ENCODE measurements at places on chromosomes 1 and 21.
A peak's percentile ranks its signal among the peaks of the same experiment; 100 is the strongest.

DNA sequence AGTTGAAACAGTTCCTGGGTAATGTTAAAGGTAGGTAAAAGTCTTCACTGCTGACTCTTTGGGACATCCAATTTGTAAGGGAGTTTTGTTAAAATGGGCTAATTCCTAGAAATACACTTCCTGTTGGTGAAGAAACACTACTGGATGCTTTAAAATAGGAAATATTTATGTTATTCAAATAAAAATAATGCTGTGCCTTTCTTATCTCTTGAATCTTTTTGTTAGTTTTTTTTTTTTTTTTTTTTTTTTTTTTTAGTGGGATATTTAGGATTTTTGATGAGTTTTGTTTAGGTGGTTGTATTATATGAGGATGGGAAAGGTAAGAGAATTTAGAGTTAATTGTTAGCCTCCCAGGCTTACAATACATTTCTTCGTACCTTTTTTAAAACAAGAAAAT lies 4.5 kb downstream of the MAGI3 start:
- DNase-seq, result no peak

DNA sequence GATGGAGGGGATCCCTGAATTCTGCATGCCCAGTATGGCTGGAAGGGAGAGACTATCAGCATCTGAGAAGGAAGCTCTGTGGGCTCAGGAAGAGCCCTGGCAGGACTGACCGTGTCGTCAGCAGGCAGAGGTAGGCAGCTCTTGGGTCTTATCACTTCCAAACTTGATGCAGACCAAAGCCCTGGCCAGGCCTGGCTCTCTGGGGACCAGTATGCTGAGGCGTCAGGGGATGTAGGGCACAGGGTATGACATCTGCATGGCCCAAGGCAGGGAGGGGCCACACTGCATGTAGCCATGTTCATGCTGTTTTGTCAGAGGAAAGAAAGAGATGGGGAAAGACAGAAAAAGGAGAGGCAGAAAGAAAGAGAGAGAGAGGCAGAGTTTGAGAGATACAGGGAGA lies 6.3 kb downstream of the FGR start:
- DNase-seq, result no peak

DNA sequence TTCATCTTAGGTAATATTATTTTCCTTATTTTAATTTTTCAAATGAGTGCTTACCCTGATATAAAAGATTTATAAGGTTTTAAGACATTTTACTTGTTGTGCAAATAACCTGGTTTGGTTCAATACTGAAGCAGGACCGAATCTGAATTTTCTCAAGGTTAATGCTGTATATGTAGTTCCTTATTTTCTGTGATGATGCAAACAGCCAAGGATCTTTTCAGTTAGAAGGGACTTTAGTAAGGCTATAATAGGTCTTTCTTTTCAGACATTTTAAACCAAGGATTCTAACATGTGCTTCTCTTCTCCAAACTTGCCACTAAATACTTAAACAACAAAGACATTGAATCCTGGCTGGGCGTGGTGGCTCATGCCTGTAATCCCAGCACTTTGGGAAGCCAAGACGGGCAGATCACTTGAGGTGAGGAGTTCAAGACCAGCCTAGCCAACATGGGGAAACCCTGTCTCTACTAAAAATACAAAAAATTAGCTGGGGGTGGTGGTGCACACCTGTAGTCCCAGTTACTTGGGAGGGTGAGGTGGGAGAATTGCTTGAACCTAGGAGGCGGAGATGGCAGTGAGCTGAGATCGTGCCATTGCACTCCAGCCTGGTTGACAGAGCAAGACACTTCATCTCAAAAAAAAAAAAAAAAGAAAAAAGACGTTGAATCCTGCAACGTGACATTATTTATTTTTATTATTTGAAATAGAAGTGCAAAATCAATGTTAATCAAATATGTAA lies 3.2 kb upstream of the ARPC5 start:
- no peak for DNase-seq

DNA sequence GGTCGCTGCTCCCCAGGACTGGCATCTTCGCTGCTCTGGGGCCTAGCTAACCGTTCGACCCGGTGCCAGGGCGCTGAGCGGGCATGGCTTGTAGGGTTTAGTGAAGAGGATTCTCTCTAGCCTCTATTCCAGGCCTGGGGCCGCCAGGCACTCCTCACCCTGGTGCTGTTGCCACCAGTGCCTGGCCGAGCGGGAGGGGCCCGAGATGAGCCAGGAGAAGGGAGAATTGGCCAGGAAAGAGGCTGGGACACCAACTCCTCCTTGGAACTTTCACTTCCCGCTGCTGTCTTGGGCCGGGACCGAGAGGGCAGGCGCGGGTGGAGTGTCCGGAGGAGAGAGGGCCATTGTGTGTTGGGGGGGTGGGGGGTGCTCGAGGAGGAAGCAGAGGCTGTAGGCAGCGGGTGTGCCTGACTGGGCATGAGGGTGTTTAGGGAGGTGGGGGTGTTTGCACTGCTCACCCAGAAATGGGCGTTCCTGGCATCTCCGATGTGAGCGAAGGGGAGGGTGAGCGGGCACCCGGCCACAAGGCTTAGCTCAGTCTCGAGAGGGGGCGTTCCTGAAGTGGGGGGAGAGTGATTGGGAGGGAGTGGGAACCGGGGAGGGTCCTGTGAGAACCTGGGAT lies 772 bp downstream of the ADAM15 start:
- no peak for DNase-seq

DNA sequence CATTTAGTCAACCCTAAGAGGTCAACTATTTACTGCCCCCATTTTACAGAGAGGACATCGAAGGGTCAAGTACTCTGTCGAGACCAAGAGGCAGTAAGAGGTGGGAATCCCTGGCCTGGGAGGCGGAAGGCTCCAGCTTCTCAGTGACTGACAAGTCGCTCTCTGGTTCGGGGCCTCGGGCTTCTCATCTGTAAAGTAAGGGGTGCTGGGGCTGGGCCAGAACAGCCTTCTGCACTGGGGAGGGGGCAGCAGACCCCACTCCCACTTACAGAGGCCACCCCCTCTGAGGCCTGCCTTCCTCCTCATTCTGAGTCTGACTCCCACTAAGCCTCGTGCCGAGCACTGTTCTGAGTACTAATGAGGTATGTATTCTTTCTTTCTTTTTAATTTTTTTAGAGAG lies 17.0 kb upstream of the IFNLR1 start:
- no peak for DNase-seq

GRCh38 chr1:8736927-8737326 lies 80.5 kb downstream of the RERE start:
- no peak for DNase-seq

DNA sequence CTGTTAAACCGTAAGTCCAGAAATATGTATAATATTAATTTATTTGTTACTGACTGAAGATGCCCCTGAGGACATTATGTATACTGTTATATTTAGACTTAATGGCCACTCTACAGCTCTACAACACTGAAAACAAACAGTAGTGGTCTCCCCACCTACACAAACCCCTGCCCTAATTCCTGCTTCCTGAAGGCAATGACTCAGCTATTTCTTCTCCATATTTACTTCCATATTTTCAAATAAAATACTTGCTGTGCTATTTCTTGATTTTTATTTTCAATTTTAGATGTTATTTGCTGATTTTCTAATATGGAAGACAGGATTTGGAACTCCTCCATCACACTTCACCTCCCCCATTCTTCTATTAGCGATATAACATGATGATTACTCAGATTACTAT lies 97.6 kb downstream of the PCNX2 start:
- no peak for DNase-seq

DNA sequence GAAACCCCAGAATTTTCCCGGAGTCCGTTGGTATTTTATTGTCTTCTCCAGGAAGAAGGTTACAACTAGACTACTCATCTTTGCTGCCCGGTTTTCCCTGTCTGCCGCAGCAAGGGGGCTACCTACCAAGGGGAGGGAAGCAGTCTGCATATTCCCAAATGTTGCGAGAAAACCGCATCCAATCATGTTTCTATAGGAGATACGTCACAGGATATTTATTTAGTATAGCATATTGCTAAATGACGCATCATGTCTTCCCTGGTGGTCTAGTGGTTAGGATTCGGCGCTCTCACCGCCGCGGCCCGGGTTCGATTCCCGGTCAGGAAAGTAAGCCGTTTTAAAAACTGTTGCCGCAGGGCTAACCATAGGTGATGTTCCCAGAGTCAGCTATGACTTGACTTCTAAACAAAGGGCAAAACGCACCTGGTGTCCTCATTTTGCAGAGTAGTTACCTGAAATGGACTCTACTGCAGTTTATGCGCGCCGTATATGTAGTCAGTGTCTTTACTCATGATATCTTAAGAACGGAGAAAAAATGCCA lies 15.2 kb upstream of the ZNF692 start:
- DNase-seq, result no peak

DNA sequence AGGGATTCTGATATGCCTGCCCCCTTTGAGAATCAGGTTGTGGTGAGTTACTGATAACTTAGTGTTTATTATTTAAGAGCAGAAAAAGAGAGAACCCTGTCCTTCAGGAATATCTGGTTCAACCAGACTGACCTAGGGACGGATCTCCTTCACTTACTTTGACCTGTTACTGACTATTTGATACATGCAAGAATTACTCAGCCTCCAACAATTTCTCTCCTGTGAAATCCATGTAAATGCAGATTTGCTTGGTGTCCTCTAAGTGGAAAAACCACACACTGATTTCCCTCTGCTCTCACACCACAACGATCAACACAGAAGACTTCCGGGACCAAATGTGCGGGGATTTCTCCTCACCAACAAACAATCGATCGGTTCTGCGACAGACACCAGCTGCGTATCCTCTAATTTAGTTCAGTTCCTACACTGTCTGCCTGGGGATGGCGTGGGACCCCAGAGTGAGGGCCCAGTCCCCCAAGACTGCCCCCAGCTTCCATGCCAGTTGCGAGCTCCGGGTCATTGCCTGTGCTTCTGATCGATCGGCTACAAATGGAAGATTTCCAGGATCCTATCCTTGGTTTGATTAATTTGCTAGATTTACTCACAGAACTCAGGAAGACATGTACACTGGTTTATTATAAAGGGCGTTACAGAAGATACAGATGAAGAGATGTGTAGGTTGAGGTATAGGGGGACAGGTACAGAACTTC lies 51.7 kb downstream of the BACE2 start:
- DNase-seq, result no peak

DNA sequence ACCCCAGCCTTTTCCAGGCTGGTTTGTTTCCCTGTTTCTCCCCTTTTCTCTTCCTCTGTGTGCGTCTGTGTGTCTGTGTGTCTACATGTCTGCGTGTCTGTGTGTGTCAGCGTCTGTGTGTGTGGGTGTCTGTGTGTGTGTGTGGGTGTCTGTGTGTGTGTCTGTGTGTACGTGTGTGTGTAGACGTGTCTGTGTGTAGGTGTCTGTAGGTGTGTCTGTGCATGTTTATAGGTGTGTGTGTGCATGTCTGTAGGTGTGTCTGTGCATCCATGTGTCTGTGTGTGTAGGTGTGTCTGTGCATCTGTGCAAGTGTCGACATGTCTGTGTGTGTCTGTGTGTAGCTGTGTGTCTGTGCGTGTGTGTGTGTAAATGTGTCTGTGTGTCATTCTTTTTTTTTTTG lies 3.3 kb downstream of the TTLL10 start:
- no peak for DNase-seq

DNA sequence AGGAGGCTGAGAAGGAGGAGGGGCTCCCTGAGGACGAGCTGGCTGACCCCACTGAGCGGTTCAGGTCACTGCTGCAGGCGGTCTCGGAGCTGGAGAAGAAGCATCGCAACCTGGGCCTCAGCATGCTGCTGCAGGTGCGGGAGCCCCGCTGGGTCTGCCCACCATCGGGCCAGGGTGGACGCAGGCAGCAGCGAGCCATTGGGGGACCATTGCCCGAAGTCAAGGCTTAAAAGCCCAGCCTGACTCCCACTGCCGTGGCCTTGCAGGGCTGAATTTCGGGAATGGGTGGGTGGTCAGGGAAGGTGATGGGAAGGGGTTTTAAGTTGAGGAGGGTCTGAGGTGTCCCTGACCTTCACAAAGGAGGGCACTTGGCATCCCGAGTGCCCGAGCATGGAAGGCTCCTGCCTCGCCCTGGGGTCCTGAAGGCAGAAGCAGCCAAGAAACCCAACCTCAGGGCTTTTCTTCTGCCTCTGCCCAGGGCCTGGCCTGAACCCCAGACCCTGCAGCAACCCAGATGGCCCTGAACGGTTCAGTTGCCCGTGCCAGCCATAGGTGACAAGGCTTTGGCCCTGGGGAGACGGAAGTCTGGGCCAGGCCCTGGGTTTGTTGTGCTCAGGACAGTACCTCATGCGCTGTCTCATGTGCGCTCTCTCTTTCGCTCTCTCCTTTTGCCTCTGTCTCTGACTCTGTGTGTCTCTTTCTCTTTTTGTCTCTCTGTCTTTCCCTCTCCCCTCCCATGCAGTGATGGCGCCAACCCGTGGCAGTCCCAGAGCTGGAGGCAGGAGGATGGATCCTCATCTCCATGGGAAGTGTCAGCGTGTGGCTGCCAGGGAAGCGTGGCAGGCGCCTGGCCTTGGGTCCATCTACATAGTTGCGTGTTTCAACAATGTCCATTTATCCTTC lies 6.2 kb downstream of the RNF187 start:
- DNase-seq, result no peak

- DNase-seq, result peak; percentile 18
Measured at GRCh38 chr1:216566641-216567205, 143.5 kb upstream of the USH2A start.

DNA sequence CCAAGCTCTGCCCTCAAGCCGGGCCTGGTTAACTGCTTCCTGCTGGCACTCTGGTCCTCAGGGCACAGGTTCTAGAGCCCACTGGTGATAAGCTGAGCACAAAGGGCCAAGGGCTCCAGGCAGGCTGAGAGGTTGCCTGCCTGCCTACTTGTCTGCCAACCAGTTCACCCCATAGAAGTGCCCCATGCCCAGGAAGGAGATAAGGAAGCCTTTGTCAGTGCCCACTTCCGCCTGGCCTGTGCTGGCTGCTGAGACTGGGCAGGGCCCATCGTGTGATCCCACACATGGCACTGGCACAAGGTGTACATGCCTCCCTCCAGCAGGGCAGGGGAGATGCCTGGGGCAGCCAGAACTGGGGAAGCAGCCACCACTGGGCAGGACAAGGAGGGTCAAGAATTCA lies 24.1 kb downstream of the SLC9A1 start:
- no peak for DNase-seq

DNA sequence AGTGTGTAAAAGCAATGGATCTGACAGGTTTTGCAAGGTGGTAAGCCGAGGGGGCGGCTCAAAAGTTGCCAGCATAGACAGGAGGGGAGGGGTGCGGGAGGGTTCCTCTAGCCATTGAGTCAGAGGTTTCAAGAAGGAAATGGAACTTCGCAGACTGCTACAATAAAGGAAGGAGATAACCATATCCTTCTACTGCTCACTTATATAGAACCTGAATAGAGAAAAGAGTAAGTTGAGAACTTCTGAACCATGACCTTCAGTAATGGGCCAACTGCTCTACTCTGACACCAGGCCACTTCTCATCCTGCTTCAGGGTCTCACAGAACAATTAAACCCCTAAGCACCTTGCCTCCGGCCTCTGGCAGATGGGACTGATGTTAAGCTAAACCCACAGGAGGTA lies 26.3 kb upstream of the BCAR3 start:
- no peak for DNase-seq

GRCh38 chr1:243597383-243597782 lies 252.7 kb downstream of the AKT3 start:
- DNase-seq, result no peak

DNA sequence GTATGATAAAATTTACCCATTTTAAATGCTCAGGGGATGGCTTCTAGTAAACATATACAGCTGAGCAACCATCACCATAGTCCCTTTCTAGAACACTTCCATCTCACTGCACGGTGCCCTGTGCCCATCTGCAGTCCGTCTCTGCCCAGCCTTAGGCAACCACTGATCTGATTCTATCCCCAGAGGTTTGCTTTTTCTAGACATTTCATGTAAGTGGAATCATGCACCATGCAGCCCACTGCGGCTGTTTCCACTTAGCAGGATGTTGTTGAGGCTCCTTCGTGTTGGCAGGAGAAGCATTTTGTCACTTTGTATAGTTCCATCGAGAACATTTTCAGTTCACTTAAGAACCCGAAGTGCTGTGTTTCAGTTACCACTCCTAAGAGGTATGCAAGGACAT lies 27.8 kb upstream of the VAMP3 start:
- no peak for DNase-seq

Data from fibroblast of skin of abdomen (primary cell).